ENCODE measurements at places on chromosomes 4 and X. TPM values are rescaled to one million over a fixed set of nuclear protein-coding genes. Genes with fewer than 3 reads are reported as not detected.

- no peak for DNase-seq
Measured at GRCh38 chr4:143383005-143383574, 46.4 kb downstream of the GAB1 start.

GRCh38 chrX:149570668-149571067, 16.6 kb downstream of the MAGEA9B start:
- DNase-seq, result no peak

DNA sequence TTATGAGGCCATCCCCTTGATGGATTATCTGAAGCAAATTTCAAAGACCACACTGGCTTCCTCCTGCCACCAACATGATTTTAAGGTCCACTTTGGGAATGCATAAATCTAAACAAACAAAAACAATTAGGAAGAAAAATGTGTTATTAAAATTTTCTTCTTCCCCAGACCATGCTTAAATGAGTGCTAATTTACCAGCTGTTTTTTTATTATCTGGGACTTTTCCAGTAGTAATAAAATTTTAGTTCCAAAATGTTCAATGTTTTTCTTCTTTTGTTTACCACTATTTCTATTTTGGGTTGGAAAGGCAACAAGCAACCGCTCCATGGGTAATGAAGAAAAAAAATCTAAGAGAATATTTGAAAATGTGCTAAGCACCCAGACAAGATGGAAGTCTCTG, 62.3 kb downstream of the POLR2B start:
- DNase-seq, result no peak

GRCh38 chrX:48677516-48677915, 6.1 kb upstream of the WAS start:
- no peak for DNase-seq

Gene NDST3
- total RNA-seq, result not detected
